ENCODE measurements at places on chromosomes 4 and X. TPM values are rescaled to one million over a fixed set of nuclear protein-coding genes. Genes with fewer than 3 reads are reported as not detected.

GRCh38 chr4:70931347-70931746 lies 29.2 kb downstream of the MOB1B start:
- no peak overlapping the region for H3K4me3 ChIP-seq
- H3K27me3 ChIP-seq = no peaks in the 10 kb centered on the region

DNA sequence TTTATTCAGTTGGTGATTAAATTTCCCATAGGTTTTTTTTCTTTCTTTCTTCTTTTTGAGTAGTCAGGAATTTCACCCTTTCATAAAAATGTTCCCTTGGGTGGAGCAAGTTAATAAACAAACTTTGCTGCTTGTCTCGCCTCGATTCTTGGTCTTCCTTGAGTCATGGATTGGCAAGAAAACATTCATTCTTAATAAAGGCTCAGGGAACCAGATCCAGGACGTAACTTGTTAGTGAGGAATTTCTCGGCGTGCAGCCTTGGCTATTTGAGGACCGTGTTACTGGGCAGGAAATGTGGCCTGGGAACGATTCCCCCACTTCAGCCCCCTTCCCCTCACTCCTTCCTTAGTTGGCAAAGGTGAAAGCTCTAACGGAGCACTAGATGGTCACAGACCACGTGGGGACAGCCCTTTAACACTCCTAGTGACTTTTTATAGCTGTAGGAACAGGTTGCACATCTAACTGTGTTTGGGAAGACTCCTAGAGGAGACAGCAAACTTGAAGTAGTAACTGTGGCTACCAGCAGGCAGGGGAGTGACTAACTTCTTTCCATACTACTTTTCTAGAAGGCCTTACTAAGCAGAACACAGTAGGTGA lies 106.8 kb downstream of the UCHL1 start:
- peaks cover 41% of the 10 kb centered on the region for H3K27me3 ChIP-seq
- DNase-seq = no peak
- no peak overlapping the region for H3K27ac ChIP-seq
- H3K4me3 ChIP-seq = no peak overlapping the region
- H3K36me3 ChIP-seq = no peaks in the 10 kb centered on the region

The MAGEB10 gene
- not detected for total RNA-seq

GRCh38 chr4:115234405-115235093 lies 121.1 kb upstream of the NDST4 start:
- no peaks in the 10 kb centered on the region for H3K36me3 ChIP-seq
- H3K4me3 ChIP-seq = no peak overlapping the region
- H3K27me3 ChIP-seq = no peaks in the 10 kb centered on the region
- H3K4me1 ChIP-seq = no peaks in the 10 kb centered on the region
- DNase-seq = peak; percentile 24
- H3K27ac ChIP-seq = no peak overlapping the region

The LRIT3 gene
- 0.13 TPM for total RNA-seq

DNA sequence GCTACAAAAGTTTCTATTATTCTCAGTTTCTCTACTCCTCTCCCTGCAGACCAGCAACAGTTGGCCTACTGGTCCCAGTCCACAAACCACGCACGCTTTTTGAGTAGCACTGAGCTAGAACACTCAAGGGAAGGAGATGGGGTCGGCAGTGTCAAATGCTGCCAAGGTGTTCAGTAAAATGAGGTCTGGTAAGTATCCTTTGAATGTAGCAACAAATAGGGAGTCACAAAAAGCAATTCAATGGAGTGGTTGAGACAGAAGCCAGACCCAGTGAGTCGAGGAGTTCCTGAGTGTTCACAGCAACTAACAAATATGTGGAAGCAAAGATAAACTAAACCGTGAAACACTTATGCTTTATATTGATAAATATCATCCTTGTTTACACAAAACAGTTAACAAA lies 355.7 kb downstream of the MID1IP1 start:
- no peak for DNase-seq
- no peaks in the 10 kb centered on the region for H3K36me3 ChIP-seq
- no peak overlapping the region for H3K27ac ChIP-seq
- H3K4me3 ChIP-seq = no peak overlapping the region
- no peaks in the 10 kb centered on the region for H3K4me1 ChIP-seq

The GLRA2 gene
- total RNA-seq = 0.08 TPM

The ASMT gene
- total RNA-seq = not detected

The SLC49A3 gene
- total RNA-seq = 8.5 TPM

DNA sequence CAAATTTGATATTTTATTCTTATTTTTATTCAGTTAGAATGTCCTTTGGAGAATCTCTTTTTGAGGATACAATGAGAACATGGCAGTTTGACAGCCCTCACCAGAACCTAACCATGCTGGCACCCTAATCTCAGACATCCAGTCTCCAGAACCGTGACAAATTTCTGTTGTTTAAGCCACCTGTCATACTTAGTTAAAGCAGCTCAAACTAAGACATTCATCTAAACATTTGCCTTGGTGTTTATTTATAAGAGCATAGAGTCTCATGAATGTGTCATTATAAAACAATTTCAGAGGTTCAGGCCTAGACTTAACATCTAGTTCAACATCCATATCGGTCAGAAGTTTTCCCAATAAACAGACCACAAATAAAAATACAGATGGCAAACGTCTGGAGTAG lies 125.1 kb upstream of the FUNDC1 start:
- no peak overlapping the region for H3K27ac ChIP-seq
- no peaks in the 10 kb centered on the region for H3K36me3 ChIP-seq
- H3K27me3 ChIP-seq = no peaks in the 10 kb centered on the region
- no peak overlapping the region for H3K4me3 ChIP-seq
- no peaks in the 10 kb centered on the region for H3K4me1 ChIP-seq

GRCh38 chr4:169293343-169294176 lies 22.8 kb upstream of the SH3RF1 start:
- H3K36me3 ChIP-seq = no peaks in the 10 kb centered on the region
- H3K4me3 ChIP-seq = no peak overlapping the region
- no peak for DNase-seq
- H3K4me1 ChIP-seq = peaks cover 8% of the 10 kb centered on the region
- H3K27ac ChIP-seq = no peak overlapping the region
- no peaks in the 10 kb centered on the region for H3K27me3 ChIP-seq

- no peaks in the 10 kb centered on the region for H3K27me3 ChIP-seq
- H3K4me1 ChIP-seq = no peaks in the 10 kb centered on the region
- no peak for DNase-seq
- no peak overlapping the region for H3K4me3 ChIP-seq
- H3K36me3 ChIP-seq = no peaks in the 10 kb centered on the region
Observed at GRCh38 chrX:134694333-134695322, 36.4 kb upstream of the PLAC1 start.

DNA sequence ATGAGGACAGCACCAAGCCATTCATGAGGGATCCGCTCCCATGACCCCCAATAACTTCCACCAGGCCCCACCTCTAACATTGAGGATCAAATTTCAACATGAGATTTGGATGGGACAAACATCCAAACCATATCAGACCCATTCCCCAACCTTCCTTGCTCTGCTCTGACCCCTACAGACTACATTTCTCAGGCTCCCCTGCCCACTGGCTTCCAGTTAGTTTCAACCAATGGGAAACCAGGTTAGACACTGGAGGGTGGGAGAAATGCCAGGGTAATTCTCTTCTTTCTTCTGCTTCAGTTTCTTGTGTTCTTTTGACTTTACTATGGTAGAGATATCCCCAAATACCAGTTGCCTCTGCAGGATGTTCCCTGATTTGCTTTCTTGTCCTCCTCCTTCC lies 125.7 kb downstream of the CLCN4 start:
- no peak overlapping the region for H3K27ac ChIP-seq
- H3K27me3 ChIP-seq = no peaks in the 10 kb centered on the region
- DNase-seq = no peak
- no peaks in the 10 kb centered on the region for H3K4me1 ChIP-seq

- no peaks in the 10 kb centered on the region for H3K4me1 ChIP-seq
- no peaks in the 10 kb centered on the region for H3K27me3 ChIP-seq
- H3K27ac ChIP-seq = no peak overlapping the region
- no peak overlapping the region for H3K4me3 ChIP-seq
Observed at GRCh38 chr4:22202975-22203710, 254.6 kb upstream of the KCNIP4 start.

- no peak for DNase-seq
- no peaks in the 10 kb centered on the region for H3K27me3 ChIP-seq
- H3K27ac ChIP-seq = no peak overlapping the region
- no peaks in the 10 kb centered on the region for H3K4me1 ChIP-seq
- H3K36me3 ChIP-seq = no peaks in the 10 kb centered on the region
Observed at GRCh38 chrX:17759990-17760389, 22.7 kb downstream of the SCML1 start.

DNA sequence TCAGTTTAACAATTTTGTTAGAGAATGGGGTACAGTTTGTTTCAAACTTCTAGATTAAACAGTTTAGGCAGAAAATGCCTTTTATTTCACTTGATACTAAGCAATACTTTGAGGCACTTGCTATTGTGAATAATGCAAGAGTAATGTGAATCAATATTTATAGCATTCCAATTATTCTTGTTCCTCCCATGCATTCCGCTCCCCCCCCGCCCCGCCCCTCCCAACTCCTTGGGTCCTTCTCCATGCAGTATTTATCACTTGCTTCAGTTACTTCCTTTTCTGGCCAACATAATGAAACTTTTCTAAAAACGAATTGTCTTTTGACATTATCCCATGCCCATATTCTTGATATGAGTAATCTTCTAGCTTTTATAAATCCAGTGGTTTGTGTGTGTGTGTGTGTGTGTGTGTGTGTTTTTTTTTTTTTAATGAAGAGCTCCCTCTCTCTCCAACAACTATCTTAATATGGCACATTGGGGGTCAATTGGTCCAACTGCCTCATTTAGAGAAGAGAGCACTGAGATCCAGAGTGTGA lies 1.6 kb downstream of the BANK1 start:
- peaks cover 3% of the 10 kb centered on the region for H3K4me1 ChIP-seq
- no peak overlapping the region for H3K4me3 ChIP-seq
- no peak for DNase-seq

DNA sequence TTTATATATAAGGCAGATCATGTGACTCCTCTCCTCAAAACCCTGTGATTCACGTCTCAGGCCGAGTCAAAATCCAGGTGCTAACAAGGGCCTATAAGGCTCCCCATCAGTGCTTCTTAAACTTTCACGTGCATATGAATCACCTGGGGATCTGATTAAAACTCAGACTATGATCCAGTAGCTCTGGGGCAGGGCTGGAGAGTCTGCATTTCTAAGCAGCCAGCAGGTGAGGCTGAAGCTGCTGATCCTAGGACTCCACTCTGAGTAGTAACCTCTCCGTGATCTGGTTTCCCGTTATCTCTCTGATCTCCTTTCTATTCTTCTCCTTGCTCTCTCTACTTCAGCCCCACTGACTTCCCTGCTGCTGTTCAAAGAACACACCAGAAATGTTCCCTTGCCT lies 252.4 kb upstream of the RPS6KA3 start:
- H3K27ac ChIP-seq = no peak overlapping the region
- H3K4me3 ChIP-seq = no peak overlapping the region
- DNase-seq = peak; percentile 20

GRCh38 chrX:68571292-68571609 lies 72.4 kb downstream of the YIPF6 start:
- no peak overlapping the region for H3K4me3 ChIP-seq
- DNase-seq = no peak
- H3K4me1 ChIP-seq = no peaks in the 10 kb centered on the region
- H3K27ac ChIP-seq = peak overlapping the region; percentile 27

- H3K4me3 ChIP-seq = peak overlapping the region; percentile 36
- no peaks in the 10 kb centered on the region for H3K27me3 ChIP-seq
- peak; percentile 30 for DNase-seq
- no peaks in the 10 kb centered on the region for H3K36me3 ChIP-seq
- H3K27ac ChIP-seq = peak overlapping the region; percentile 89
Observed at GRCh38 chr4:25161593-25161950, 1.3 kb upstream of the SEPSECS start.

The HTN1 gene
- total RNA-seq = not detected

GRCh38 chr4:84965553-84966381 lies 723 bp downstream of the WDFY3 start:
- H3K4me3 ChIP-seq = peak overlapping the region; percentile 48
- no peaks in the 10 kb centered on the region for H3K27me3 ChIP-seq
- peak; percentile 82 for DNase-seq
- no peaks in the 10 kb centered on the region for H3K4me1 ChIP-seq

DNA sequence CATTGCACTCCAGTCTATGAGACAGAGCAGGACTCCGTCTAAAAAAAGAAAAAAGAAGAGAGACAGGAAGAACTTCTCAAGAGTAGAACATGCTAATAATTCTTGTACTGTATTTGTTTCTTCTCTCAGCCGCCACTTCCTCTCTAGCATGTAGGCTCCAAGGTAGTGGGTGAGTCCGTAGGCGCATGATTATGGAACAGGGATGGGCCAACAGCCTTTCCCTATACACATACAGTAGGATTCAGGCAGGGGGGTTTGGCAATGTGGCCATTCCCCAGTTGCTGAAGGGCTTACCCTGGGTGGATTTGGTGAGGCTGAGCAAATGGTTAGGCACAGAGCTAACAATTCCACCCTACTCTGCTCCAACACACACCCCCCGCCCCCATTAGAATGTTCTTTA lies 35.0 kb upstream of the APLN start:
- no peaks in the 10 kb centered on the region for H3K4me1 ChIP-seq
- H3K36me3 ChIP-seq = no peaks in the 10 kb centered on the region
- no peak overlapping the region for H3K4me3 ChIP-seq
- H3K27ac ChIP-seq = no peak overlapping the region
- no peaks in the 10 kb centered on the region for H3K27me3 ChIP-seq
- no peak for DNase-seq

DNA sequence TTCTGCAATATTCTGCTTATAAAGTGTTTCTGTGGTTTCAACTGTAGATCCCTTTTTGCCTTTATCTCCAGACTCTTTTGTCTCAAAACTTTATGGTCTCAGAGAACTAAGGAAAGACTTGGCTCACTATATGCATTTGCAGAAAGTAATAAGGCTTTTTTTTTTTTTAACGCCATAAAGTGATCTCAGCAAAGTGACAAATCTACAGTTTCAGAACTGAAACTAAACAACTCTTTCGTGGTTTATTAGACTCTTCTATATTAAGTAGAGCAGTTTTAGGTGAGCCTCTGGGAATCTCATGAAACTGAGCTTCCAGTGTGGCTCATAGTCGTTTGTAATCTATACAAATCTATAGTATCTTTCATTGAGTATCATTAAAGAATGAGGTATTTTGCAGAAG lies 15.3 kb downstream of the ATP7A start:
- DNase-seq = no peak
- H3K4me1 ChIP-seq = no peaks in the 10 kb centered on the region
- H3K27ac ChIP-seq = no peak overlapping the region
- no peak overlapping the region for H3K4me3 ChIP-seq
- no peaks in the 10 kb centered on the region for H3K27me3 ChIP-seq

DNA sequence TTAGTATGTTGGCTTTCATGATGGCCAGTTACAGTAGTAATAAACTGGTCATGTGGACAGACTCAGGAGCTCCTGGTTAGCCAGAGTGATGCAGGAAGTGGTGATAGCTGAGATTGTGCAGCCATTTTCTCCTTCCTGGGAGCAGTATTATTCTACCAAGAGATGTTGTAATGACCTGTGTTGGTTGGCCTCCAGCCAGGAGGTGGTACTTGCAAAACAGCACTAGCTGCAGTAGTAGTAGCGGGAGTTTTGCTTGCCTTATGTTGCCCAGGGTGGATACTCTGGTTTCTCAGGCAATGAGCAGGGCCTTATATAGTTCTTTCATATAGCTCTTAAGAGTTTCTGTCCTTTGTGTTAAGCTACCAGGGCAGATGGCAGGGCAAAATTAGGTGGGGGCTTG lies 998.8 kb downstream of the GLUD2 start:
- H3K4me3 ChIP-seq = no peak overlapping the region
- DNase-seq = no peak
- H3K36me3 ChIP-seq = no peaks in the 10 kb centered on the region
- H3K27ac ChIP-seq = no peak overlapping the region

GRCh38 chrX:111955901-111956300 lies 79.9 kb downstream of the TRPC5OS start:
- H3K27ac ChIP-seq = no peak overlapping the region
- no peak for DNase-seq
- H3K4me3 ChIP-seq = no peak overlapping the region
- H3K36me3 ChIP-seq = no peaks in the 10 kb centered on the region

GRCh38 chr4:158722291-158722916 lies 792 bp downstream of the PPID start:
- no peaks in the 10 kb centered on the region for H3K27me3 ChIP-seq
- H3K4me3 ChIP-seq = peak overlapping the region; percentile 82
- DNase-seq = peak; percentile 64
- H3K27ac ChIP-seq = peak overlapping the region; percentile 98
